Lung (tissue), 17 donors: ENCODE measurements at places on chromosomes 5 and 9.
A peak's percentile ranks its signal among the peaks of the same experiment; 100 is the strongest.

DNA sequence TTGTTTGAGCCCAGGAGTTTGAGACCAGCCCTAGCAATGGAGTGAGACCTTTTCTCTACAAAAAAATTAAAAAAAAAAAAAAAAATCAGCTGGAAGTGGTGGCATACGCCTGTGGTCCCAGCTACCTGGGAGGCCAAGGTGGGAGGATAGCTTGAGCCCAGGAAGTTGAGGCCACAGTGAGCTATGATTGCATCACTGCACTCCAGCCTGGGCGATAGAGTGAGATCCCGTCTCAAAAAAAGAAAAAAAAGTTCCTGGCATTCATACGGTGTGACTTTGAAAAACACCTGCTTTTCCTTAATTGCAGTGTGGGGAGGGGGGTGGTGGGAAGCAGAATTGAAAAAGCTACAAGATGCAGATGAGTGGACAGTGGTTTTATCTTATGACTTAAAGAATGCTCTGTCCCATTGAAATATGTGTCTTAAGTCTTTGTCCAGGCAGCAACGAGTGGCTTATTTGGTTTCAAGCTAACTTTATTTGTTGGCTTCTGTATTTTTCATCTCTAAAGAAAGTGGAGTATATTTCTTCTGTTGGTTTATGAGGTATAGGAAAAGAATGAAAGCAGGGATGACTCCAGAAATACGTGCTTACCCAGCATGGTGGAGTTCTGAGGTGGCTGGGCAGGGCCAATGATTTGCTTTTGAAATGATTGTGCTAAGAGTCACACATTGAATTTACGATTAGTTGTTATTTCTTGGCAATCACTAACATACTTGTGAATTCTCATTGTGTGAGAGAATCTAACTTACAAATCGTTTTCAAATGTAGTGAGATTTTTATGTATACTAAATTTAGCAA is 27.8 kb downstream of the ROPN1L start:
- DNase-seq, result no peak

- no peak for DNase-seq
These were observed 336.3 kb downstream of the MED10 start for GRCh38 chr5:6041977-6042550.

- DNase-seq, result no peak
These were observed 28.4 kb upstream of the SUSD1 start for GRCh38 chr9:112203536-112203935.

- no peak for DNase-seq
These were observed 15.0 kb upstream of the POU5F2 start for GRCh38 chr5:93756372-93756771.

- DNase-seq, result no peak
These were observed 165.0 kb downstream of the FBXL17 start for GRCh38 chr5:108216890-108217289.

GRCh38 chr9:68740561-68740960 is 35.5 kb downstream of the PIP5K1B start:
- no peak for DNase-seq

GRCh38 chr9:133701981-133702797 is 36.0 kb downstream of the SARDH start:
- peak; percentile 92 for DNase-seq

GRCh38 chr5:82720213-82721086 is 356.7 kb downstream of the TMEM167A start:
- peak; percentile 49 for DNase-seq

DNA sequence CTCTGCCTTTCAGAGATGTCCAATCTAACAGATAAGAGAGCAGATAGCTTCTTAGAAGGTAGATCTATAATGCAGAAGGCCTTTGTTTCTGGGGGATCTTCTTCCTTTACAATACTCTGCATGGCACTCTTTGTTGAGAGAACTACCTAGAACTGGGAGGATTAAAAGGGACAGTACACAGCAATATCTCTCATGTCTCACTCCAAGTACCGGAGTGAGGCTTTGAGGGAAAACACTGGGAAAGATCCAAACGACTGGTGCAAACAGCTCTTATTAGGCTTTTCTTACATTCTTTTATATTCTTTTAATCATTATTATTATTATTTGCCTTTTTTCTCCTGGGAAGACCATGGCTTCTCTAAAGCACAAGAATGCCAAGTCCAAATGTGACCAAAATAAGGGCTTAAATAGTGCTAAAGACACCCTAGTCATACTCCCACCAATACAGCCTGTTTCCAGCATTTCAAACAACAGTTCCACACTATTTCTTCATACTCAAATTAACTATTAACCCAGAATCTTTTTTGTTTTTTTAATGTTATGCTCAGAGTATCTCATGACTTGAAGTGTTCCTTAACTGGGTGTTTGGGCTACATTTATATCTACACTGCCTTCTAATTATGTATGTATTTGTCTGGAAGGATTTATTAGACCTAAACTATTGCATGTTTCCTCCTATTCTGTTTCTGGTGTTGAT is 52.7 kb downstream of the ABHD17B start:
- DNase-seq, result no peak

- no peak for DNase-seq
These were observed 219.5 kb downstream of the PCSK5 start for GRCh38 chr9:76109953-76110352.

DNA sequence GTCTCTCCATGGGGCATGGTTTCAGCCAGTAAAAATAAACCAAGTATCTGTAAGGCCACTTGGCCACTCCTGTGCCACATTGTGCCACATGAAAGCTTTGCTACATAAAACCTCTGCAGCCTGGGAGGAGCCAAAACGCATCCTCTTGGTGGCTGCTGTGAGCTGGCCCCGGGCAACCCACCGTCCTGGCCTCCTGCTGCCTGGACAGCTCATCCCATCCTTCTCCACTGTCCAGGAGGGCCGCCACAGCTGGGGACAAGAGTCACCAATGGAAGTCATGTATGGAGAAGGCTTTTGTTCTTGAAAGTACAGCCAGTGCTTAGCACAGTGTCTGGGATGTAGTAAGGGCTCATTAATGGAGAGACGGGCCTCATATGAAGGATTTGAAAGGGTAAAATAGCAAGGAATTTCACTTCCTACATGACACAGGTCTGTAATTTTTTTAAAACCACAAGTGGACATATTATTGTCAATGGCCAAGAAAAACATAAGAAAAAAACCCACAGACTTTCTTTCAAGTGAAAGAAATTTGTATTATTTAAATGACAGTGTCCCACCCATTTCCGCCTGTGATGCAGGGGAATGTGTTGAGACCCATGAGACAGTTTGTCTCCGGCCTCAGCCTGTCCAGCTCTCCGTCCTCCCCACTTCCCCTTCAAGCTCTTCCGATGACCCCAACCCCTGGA is 6.6 kb downstream of the PTGES start:
- DNase-seq, result no peak

- no peak for DNase-seq
These were observed 456.5 kb downstream of the CDH18 start for GRCh38 chr5:19531374-19531952.

DNA sequence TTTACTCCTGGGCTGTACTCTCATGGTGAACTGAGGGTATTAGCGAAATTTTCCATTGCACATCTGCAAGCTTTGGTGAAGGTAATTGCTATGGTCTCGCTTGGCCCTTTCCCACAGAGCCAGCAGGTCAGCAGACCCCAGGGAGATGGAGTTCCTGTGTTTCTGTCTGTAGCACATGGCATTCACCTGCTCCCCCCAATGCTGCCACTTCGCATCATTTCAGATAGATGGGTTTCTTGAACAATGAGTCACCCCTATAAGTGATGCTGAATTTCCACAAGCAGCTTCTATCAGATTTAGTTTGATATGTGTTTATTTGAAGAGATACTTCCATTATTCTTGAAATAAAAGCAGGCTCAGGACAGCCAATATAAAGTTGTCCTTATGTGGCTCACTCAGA is 117.8 kb downstream of the ERCC6L2 start:
- no peak for DNase-seq

- no peak for DNase-seq
These were observed 41.6 kb downstream of the GKAP1 start for GRCh38 chr9:83775932-83776331.

DNA sequence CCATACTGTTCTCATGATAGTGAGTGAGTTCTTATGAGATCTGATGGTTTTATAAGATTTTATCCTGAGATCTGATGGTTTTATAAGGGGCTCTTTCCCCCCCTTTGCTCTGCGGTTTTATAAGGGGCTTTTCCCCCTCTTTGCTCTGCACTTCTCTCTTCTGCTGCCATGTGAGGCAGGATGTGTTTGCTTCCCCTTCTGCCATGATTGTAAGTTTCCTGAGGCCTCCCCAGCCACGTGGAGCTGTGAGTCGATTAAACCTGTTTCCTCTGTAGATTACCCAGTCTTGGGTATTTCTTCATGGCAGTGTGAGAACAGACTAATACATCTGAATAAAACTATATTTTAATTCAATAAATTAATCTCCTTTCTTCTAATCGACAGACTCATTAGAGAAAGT is 64.9 kb upstream of the ZSWIM6 start:
- no peak for DNase-seq

DNA sequence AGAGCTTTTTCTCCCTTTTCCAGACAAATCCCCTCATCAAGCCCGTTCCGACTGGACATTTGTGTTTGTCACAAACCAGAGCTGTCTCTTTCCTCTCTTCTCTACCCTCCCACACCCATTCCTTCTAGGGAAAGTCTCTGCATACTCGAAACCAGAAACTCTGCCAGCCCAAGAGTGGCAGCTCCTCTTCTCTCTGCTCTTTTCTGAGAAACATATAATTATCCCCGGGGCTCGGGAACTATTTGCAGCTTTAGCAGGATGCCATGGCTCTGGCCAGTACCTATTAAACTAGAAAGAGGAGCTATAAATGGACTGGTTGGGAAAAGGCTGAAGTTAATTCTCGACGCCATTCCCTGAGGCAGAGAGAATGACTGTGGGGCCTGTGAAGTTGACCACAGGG is 82.6 kb downstream of the SH3PXD2B start:
- DNase-seq, result no peak

DNA sequence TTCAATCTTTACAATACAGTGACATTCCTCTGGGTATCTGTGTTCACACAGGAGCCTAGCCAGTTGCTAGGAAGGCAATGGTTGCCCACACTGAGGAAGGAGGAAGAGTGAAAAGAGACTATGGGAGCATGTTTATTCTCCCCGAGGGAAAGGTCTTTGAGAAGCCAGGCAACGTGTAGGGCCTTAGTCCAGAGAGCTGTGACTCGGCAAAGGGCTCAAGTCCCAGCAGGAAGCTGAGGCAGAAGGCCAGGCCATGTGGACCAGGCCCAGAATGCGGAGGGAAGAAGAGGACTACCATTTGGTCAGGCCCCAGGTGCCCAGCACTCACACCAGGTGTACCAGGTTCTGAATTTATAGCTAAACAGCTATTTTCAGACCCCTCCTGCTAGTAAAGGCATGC is 136.6 kb upstream of the DMAC1 start:
- DNase-seq, result no peak

DNA sequence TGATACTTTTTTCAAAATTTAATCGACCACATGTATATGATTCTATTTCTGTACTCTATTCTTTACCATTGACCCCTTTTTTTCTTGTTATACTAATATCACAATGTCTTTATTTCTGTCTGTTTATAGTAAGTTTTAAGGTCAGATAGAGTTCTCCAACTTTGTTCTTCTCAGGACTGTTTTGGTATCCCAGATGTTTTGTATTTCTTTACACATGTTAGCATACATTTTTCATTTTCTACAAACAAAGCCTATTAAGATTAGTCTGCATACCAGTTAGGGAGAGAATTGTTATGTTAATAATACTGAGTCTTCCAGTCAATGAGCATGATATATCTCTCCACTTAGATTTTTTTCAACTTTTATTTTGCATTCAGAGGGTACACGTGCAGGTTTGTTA is 8.2 kb upstream of the CAMK4 start:
- no peak for DNase-seq

DNA sequence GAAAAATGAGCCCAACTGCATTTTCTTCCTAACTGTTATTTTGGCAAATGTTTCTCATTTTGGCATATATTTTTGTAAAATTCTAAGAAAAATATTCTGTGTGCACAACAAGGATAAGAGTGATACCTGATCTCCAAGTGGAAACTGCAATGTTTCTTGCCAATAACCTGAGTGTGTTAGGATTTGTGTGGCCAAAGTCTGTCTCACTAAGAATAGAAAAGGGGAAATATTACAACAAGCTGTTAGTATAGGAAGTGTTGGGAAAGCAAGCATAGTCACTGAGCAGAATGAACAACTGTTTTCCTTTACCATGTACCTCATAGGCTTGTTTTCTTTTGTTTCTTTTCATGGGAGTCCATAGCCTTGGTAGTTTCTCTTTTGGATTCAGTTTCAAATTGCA is 624.2 kb downstream of the MTRR start:
- DNase-seq, result peak; percentile 45

DNA sequence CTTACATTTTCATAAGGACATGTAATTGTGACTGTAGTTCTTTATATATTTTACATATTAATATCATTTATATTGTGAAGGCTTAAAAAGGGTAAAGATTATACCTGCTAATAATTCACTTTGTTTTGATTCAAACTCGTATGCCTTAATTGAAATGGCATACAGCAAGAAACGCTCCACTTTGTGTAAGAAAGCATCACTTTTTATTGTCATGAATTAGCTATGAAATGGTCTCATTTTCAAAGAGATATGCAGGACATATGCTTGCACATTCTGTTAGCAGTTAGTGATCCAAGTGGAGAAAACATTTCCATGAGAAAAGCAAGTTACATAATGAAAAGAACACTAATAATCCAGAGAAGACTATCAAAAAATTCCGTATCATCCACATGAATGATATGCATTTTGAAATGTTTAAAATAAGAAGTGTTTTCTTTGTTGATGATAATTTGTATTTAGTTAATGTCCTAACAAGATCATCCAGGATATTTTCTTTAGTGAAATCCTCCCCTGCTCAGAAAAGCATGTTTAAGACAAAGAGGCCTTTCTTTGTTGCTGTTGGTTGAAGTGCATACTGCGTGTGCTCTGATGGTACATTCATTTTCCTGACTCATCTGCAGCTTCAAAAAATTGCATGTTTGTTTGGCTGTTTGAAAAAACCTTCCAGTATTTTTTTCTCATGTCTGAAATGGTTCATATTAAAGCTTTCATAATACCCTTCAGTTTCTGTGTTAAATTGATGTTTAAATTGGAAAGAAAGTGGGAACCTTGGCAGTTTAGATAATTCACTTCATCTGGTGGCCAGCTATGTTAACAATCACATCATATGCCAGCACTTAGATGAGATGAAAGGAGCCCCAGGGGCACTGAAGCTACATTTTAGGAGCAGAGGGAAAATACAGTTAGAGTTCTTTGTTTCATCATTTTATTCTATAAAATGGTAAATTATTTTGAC is 242.2 kb downstream of the CSNK1G3 start:
- DNase-seq, result peak; percentile 58

GRCh38 chr5:154901913-154902312 is 36.1 kb downstream of the GEMIN5 start:
- DNase-seq, result no peak

- DNase-seq, result peak; percentile 29
These were observed 195.9 kb downstream of the RFK start for GRCh38 chr9:76198336-76198735.
